ENCODE measurements at places on chromosomes 16 and 17.
A peak's percentile ranks its signal among the peaks of the same experiment; 100 is the strongest.

GRCh38 chr17:41103896-41104295, 1.3 kb upstream of the KRTAP4-9 start:
- no peak for DNase-seq

- no peak for DNase-seq
Observed at GRCh38 chr16:65406933-65407332, 285.1 kb upstream of the CDH11 start.

DNA sequence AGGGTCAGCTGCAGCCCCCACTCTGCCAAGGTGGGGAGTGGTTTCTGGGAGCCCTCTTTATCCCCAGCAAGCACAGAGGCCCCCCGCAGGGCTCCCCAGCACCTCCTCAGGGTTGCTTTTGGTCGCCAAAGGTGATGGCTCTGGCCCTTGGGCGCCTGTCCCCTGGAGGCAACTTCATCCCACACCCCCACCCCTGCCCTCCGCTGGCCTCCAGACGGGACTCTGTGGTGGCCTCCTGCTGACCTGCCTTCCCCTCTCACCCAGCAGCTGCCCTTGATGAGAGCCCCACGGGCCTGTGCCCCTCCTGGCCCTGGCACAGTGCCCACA, 7.8 kb upstream of the RHOT2 start:
- DNase-seq = no peak

DNA sequence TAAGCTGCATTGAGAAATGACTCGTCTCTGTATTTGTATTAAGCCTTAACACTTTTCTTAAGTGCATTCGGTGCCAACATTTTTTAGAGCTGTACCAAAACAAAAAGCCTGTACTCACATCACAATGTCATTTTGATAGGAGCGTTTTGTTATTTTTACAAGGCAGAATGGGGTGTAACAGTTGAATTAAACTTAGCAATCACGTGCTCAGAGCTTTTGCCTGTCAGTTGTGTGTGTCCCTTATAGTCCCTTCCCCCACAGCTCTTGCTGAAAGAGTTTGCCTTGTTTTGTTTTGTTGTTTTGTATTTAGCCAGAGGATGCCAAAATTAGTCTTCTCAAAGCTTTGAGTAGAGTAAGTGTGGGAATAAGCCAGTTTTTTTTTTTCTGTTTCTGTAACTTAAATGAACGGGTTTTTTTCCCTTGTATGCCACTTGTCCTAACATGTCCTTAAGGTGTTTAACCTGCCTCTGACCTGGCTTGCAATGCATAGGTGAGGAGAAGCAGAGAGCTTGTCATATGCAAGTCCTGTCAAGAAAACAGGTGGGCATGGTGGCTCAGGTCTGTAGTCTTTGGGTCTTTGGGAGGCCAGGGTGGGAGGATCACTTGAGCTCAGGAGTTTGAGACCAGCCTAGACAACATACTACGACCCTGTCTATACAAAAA, 4.6 kb upstream of the MAPK8IP3 start:
- no peak for DNase-seq

DNA sequence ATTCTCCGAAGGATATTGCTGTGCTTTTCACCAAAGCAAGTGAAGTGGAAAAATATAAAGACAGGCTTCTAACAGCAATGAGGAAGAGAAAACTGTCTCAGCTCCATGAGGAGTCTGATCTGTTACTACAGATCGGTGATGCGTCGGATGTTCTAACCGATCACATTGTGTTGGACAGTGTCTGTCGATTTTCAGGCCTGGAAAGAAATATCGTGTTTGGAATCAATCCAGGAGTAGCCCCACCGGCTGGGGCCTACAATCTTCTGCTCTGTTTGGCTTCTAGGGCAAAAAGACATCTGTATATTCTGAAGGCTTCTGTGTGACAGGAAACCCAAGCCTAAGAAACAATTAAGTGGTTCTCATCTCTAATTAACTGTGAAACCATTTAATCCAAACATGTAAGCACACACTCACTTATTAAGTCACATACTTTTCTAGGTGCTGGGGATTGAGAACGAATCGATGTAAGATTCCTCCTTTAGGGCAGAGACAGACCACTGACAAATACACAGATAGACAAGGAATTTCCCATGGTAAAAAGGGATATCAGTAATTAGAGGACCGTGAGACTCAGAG, 22.8 kb downstream of the SLFN5 start:
- DNase-seq = no peak

GRCh38 chr16:81710596-81710995, 68.5 kb upstream of the PLCG2 start:
- peak; percentile 77 for DNase-seq

GRCh38 chr16:74788108-74788507, 13.5 kb upstream of the FA2H start:
- no peak for DNase-seq

Data from neural progenitor cell (in vitro differentiated cells).